ENCODE measurements at places on chromosomes 7 and 10.

DNA sequence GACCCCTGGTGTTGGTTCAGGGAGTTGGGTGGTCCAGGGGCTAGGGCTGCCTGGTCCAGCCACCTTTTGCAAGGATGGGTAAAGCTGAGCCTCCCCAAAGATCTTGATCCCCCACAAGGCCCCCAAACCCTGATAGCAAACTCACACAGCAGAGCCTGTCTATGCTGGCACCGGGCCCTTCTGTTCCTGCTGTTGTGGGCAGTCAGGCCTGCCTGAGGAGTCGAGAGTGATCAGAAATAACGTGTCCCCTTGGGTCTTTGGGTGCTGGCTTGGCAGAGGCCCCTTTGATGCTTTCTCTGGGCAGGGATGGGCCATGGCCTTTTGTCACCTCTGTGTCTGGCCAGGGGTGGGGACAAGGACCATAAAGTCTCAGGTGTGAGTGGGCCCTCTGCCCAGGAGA lies 715 bp upstream of the MUC12 start:
- DNase-seq: no peak

DNA sequence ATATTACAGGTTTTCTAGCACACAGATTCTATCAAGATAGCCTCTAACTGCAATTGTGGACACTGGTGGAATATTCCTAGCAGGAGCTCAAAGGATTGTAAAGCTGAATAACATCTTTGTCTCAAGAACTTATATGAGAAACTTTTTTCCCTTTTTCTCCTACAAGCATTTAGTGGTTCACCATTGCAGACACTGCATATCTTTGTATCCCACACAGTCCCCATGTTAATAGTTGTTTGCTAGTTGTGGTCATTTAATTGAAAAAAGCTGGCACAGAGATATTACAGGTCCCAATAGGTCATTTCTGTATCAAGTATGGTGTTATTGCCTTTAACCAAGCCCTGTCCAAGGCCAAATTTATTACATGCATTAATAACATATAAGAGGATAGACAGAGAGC lies 226.2 kb upstream of the TCF7L2 start:
- DNase-seq: no peak

- peak; percentile 65 for DNase-seq
Observed at GRCh38 chr10:29535012-29535777, 99.6 kb downstream of the SVIL start.

- no peak for DNase-seq
Observed at GRCh38 chr10:123250640-123251039, 96.4 kb downstream of the BUB3 start.
